ENCODE measurements at places on chromosomes 6 and 20.

- no peak for DNase-seq
Observed at GRCh38 chr6:169513478-169514193, 188.2 kb downstream of the WDR27 start.

DNA sequence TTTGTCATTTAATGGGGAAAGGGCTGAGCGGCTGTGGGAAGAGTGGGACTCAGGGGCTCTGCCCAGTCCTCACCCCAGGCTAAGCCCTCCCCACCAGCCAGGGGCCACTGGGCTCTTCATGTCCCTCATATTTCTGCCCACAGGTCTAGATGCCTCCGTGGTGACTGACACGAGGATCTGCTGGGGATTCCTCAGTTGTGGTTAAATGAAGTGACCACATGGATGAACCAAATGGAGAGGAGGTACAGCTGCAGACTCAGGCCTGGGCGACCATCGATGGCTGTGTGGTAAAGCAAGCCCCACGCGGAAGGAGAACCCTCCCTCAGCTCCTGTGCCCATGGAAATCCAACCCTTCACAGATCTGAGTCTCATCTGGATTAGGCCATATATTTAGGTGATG, 29.4 kb downstream of the RAET1L start:
- no peak for DNase-seq

GRCh38 chr20:53304146-53304545, 289.5 kb downstream of the ZNF217 start:
- no peak for DNase-seq

GRCh38 chr6:158778005-158778527, 41.1 kb downstream of the EZR start:
- no peak for DNase-seq

DNA sequence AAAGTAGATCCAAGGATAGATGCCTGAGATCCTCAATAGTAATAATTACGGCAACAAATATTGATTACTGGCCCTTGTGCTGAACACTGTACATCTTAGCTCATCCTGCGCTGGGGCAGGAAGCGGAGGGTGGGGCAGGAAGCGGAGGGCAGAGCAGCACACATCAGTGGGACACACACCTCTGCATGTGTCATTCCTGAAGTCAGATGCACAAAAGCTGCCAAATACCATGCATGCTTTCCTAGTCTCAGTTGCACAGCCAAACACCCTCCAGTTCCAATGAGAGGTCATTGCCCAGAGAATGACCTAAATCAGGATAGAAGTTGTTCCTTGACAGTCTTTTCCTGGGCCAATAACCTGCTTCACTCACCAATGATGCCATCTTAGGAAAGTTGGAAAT, 74.4 kb upstream of the FOXC1 start:
- DNase-seq, result no peak
